ENCODE measurements at places on chromosomes 3 and 15. TPM values are rescaled to one million over a fixed set of nuclear protein-coding genes. Genes with fewer than 3 reads are reported as not detected.

GPR176 gene
- total RNA-seq: 140 TPM

C2CD4B gene
- not detected for total RNA-seq

SUCLG2 gene
- total RNA-seq: 131 TPM

SCAANT1 gene
- not detected for total RNA-seq

SMCO1 gene
- not detected for total RNA-seq

SLITRK3 gene
- not detected for total RNA-seq

SLC6A11 gene
- total RNA-seq: not detected

KNG1 gene
- total RNA-seq: not detected

PDE8A gene
- total RNA-seq: 36.3 TPM

CIDEC gene
- total RNA-seq: not detected

AADACL2 gene
- total RNA-seq: not detected
